ENCODE measurements at places on chromosomes 2 and 18.

DNA sequence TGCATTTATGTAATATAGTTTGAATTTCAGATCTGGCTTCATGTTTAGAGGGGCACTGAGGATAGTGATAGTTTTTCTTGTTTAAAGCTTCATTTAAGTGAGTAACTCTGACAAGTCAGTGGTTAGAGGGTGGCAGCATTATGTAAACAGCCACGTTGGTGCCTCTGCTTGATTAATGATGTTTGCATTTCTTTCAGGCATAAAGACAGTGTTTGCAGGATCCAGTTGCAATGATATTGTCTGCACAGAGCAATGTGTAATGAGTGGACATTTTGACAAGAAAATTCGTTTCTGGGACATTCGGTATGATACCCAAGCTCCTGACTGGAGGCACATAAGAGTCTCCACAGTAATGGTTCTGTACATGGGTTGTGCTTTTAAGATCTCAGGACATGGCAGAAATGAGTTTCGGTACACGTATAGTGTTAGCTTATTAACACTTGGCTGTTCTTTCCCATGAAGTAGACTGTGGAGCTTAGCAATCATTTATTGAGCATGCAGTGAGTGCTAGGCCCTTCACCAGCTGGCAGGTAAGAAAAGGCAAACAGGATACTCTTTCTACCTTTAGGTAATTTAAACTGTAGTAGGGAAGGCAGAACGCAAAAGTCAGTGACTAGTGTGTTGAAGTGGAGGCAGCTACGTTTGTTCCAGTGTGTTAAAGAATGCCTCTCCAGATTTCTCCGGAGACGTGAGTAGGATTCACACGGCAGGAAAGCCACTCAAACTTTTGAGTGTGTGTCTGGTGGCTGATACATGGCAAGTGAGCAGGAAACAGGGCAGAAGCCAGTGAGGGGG, 17.4 kb upstream of the SAG start:
- no peak for DNase-seq

DNA sequence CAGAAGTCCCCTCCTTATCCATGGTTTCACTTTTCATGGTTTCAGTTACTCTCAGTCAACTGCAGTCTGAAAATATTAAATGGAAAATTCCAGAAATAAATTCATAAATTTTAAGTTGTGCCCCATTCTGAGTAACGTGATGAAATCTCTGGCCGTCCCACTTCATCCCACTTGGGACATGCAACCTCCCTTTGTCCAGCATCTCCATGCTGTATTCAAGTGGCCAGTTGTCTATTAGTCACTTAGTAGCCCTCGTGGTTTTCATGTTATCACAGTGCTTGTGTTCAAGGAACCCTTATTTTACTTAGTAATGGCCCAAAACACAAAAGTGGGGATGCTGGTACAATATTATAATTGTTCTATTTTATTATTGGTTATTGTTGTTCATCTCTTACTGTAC, 18.0 kb upstream of the DAPL1 start:
- no peak for DNase-seq

GRCh38 chr2:207264310-207264709, 98.6 kb upstream of the KLF7 start:
- no peak for DNase-seq

DNA sequence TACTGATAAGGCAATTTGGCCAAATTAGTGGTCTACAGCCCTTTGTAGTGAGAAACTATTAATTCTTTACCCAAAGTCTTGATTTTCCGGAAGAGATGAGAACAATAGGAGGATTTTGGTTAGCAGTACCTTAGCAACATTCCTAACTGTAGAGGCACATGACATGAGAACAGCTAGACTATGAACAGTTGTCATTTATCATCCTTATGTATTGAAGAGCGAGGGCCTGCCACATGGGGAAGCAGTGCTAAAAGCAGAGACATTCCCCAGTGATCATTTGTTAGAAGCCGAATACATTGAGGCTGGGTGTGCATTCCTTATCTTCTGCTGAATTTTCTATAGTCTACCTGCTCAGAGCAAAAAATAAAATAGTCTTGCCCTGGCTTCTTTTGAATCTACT, 65.2 kb downstream of the RBBP8 start:
- DNase-seq, result no peak

GRCh38 chr2:165793779-165794535, at the start of gene GALNT3:
GALNT3 (minus strand) TSS chr2:165794247; CDS start chr2:165770700, 23,547 bp downstream.
- DNase-seq, result no peak

DNA sequence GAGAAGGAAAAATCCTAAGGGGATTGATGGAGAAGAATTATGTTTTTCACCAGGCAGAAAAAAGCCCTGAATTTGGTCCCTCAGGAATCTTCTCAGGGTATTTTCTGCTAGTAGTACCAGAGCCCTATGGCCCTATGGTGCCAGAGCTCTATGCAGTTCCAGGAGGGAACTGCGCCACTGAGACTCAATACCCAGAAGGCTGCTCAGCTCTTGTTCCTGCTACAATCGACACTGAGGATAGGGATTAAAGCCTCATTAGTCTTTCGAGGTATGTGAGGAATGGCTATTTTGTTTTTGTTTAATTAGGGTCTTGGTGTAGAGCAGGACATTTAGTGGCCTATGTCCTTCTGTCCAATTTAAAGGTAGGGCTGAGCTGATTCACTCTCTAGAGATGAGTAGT, 21.7 kb upstream of the PPP3R1 start:
- no peak for DNase-seq

- no peak for DNase-seq
Measured at GRCh38 chr2:211204456-211204855, 648.1 kb downstream of the CPS1 start.

- DNase-seq, result no peak
Measured at GRCh38 chr2:101096619-101097142, 54.5 kb downstream of the TBC1D8 start.

GRCh38 chr2:11822746-11823451, 76.5 kb downstream of the LPIN1 start:
- no peak for DNase-seq

- no peak for DNase-seq
Measured at GRCh38 chr2:16187482-16187817, 247.1 kb downstream of the MYCN start.

- DNase-seq, result no peak
Measured at GRCh38 chr18:58991167-58991798, 126.6 kb downstream of the ZNF532 start.

DNA sequence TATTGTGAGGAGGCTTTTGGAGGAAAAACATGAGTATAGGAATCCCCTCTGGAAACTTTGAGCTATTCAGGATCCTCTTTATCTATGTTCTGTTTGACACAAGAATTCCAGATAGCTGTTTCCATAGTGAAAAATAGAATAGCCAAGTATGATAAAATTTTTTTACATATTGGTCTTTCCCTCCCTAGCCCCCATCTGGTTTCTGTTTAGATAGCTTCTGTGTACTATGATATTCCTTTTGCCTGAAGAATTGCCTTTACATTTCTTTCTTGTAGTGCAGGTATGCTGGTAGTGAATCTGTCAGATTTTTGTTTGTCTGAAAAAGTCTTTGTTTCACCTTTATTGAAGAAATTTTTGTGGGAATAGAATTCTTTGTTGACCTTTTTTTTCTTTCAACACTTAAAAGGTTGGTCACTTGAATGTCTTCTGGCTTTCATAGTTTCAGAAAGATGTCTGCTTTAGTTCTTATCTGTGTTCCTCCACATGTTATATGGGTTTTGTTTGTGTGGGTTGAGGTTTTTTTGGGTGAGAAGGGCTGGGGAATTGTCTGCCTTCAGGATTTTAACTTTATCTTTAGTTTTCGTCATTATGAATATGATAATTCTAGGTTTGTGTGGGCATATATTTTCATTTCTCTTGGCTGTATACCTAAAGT, 29.9 kb upstream of the FBLN7 start:
- DNase-seq, result no peak

DNA sequence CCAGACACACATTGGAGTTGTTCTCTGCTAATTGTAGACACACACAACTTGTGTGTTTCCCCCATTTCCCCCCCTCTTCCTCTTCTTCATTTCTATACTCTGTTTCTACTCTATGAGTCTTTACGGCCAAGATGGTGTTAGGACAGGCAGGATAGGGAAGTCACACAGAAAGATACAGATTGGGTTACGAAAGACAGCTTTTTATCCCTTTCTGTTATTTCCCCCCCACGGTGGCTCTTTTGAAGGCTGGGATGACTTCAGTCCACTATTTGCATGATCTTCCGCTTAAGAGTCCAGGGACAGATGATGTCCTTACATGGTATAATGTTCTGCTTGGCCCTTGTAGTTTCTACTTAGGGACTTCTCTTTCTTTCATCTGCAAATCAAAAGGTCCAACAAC, 1.6 kb upstream of the EMILIN2 start:
- no peak for DNase-seq

- DNase-seq, result no peak
Measured at GRCh38 chr2:128448331-128449225, 129.9 kb upstream of the HS6ST1 start.

GRCh38 chr2:8489751-8490150, 192.1 kb upstream of the ID2 start:
- DNase-seq, result no peak

- no peak for DNase-seq
Measured at GRCh38 chr2:168097431-168097830, 150.0 kb downstream of the STK39 start.

GRCh38 chr2:37855283-37856041, 69.6 kb upstream of the RMDN2 start:
- no peak for DNase-seq

DNA sequence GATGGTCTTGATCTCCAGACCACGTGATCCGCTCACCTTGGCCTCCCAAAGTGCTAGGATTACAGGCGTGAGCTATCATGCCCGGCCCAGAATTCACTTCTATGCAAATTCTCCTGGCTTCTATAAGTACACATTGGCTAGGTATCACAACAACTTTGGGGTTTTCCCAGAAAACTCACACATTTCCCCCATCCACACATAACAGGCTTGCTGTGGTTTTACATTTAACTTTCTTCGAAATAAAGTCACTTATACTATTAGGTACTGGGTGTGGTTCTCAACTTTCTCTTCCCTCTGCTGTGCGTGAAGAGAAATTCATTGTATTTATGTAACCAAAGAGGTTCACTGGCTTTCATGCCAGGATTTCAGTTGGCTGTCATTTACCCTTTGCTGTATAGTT, 439.4 kb upstream of the CWC22 start:
- DNase-seq, result no peak

- DNase-seq, result no peak
Measured at GRCh38 chr2:45895241-45895861, 243.9 kb downstream of the PRKCE start.

DNA sequence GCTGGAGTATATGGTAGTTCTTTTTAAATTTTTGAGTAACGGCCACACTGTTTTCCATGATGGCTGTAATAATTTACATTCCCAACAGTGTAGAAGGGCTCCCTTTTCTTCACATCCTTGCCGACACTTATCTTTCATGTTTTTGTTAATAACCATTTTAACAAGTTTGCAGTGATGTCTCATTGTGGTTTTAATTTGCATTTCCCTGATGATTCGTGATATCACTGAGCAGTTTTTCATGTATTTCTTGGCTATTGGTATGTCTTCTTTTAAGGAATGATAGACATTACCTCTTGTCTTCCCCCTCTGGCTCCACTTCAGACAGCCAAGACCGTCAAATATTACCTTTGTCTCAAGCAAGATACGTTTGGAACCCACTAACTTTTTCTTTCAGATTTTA, 371.1 kb upstream of the NRP2 start:
- no peak for DNase-seq

DNA sequence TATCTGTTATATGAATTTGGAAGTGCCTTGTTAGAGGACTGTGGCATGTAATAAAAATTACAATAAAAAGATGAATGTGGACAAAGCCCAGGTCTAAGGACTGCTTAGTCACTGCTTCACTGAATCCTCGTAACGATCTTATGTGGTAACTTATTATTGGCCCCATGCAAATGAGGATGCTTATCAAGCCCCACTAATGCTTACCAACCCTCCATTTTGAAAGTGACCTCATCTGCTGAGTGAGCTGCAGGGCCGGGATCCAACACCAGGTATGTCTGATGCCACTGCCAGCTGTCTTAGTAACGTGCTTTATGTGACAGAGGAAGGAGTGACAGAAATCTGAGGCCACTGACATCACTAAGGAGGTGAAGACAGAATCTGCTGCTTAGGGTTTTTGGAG, 65.3 kb upstream of the CCDC85A start:
- no peak for DNase-seq

DNA sequence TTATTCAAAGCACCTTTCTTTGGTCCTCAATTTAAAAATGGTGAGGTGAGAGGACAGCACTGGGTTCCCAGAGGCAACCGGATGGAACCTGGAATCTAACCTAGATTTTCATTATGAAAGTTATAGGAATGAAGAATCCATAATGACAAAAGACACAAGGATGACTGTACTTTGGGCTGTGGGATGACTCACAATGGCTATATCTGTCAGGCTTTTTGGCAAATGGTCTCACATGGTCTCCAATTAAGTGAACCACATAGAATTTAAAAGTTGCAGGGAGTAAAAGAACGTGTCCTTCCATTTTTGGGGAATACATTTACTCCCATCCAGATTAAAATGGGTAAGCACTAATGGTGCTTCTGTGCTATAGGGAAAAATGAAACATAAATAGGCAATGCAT, 31.8 kb upstream of the LYPD1 start:
- no peak for DNase-seq

DNA sequence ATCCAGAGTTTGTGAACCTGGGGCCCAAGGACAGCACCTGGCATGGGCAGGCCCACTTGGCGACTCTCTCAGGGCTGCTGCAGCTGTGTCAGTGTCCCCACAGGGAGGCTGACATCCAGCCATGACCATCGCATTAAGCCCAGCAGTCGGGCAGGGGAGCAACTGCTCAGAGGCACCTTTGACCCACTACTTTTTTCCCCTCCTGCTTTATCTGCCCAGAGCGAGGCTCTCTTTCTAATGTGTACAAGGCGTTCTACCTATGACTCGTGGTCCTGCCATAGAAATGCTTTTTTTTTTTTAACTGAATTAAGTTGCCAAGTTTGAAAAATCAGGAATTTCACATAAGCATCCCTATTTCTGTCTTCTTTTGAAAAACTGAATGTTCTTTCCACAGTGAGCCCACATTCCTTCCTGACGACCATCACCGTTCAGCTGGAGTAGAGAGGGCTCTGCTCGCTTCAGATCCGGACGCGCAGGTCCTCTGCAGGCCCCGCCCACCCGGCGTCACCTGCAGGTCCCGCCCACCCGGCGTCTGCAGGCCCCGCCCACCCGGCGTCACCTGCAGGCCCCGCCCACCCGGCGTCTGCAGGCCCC, 403 bp upstream of the CLUL1 start:
- DNase-seq, result peak; percentile 39

DNA sequence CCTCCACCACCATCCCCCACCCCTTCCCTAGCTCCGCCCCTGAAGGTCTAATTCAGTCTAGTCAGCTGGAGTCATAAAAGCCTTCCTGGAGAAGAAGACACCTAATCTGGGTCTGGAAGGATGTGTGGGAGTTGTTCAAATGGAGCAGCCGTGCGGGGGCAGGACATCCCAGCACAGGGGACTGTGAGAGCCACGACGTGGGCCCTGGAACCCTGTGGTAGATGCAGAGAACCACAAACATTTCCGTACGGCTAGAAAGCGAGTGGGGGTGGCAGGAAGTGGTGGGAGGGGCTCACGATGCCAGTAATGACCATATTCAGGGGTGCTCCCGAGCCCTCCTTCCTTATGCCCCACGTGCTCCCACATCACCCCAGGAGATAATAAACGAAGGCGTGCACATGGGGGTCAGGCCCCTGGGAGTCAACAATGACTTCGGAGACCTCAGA, 20.9 kb upstream of the COL6A3 start:
- DNase-seq, result peak; percentile 76
